ENCODE measurements at places on chromosomes 6 and 20.

DNA sequence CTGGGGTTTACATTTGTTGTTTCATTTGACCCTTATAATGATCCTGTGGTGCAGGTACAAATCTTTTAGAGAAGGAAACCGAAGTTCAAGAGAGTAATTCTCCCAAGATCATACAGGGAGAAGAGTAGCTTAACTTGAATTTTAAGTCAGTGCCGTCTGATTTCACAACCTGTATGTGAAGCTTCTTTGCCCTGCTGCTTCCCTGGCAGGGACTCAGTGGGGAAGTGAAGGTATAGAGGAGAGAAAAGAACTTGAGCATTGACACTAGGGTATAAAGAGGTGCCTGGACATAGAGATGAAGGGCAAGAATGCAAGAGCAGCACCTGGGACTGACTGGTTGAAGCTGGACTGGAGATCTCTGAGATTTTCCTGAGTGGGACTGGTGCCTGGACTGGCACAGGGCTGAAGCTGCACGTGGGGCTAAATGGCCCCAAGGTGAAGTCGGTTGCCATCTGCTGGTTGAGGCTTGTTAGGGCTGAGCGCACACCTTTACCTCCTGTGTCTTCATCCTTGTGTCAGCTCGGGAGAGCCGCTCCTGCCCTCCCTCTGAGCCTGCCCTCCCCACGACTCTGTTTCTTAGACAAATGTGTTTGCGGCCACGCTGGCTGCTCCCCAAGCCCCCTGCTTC, 41.8 kb downstream of the FARS2 start:
- peak; percentile 55 for DNase-seq

DNA sequence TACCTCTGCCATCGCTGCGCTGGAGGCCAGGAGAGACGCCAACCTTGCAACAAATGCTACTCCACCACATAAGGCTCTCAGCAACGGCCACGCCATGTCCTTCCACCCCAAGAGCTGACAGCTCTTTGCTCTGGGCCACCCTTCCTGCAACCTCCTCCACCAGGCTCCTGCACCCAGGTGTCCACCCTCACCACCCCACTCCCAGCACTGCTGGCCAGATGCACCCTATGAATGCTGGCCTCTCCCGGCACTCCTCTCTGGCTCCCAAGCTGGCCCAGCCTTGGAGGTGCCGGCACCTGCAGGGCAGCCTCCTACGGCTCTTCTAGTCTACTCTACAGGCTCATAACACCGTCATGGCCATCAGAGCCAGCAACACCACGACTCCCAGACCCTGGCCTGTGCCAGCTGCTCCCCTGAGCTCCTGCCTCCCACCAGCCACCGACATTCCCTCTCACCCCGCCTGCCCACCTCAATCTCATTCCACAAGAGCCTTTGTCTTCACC, 11.2 kb downstream of the TAF4 start:
- no peak for DNase-seq

DNA sequence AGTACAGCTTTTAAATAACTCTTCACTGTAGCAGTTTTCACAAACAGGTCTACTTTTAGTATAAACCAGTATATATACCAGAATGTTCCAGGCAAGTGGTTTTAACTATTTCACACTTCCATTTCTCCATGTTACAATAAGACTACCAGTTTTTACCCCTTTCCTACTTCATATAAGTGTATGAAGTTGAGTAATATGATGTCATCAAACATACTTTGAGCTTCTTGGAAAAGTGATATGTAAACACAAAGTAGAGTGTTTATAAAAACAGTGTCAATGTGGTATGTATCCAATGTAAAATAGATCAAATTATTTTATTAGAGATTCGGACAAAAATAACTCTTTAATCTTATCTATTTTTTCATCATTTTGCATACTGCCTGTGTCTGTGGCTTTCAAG, 2.5 kb upstream of the PAQR8 start:
- no peak for DNase-seq

DNA sequence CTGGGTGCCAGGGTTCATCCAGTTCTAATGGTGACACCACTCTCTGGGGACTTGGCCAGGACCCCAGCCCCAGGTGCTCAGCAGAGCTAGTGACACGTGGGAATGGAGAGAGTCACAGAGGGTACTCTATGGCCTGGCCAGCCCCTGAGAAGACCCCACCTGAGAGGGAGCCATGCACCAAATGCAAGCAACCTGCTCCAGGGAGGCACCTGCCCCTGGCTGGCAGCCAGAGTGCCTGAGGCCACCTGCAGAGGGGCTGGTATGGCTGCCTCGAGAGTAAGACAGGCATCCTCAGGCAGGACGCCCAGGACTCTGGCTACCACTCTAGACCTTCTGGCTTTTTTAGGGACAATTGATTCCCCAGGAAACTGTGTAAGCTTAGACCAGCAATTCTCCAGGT, 38.6 kb upstream of the CST7 start:
- DNase-seq = peak; percentile 90

GRCh38 chr6:52157301-52157941, 28.8 kb upstream of the IL17A start:
- peak; percentile 37 for DNase-seq

- peak; percentile 60 for DNase-seq
Measured at GRCh38 chr20:20089018-20089417, 36.7 kb downstream of the CFAP61 start.

DNA sequence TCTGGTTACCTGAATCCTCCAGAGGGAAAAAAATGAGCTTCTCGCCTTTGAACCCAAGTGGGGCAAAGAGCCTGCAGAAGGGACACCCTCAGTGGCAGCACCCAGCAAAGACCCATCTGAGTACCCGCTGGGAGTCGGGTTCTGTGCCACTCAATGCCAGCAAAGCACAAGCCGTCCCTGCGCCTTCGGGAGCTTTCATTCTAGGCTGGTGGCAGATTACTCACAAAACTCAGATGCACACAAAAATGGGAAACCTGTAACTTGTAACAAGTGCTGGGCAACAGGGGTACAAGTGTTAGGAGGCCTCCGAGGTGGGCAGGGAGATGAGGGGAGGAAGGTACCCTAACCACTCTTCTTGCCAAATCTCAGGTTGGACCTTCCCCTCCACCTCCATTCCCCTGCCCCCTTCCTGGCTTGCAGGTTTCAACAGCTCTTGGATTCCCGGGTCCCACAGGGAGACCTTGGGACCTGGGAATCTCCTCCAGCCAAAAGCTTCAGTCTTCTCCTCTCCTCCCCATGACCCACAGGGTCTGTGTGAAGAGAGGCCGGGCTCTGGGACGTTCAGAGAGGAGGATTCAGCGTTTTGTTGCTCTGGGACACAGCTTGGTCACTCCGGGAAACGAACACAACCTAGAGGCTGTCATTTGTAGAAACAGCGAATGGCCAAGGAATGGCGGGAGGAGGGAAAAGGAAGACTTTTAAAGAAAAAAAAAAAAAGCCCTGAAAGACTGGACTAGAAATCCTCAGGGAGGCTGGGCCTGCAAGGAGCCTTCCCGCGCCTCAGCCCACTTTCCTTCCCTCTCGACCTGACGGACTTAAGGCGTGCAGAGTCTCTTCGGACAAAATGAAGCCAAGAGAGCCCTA, 1.2 kb upstream of the PARD6B start:
- peak; percentile 89 for DNase-seq

GRCh38 chr6:31822036-31822821, 5.3 kb upstream of the HSPA1B start:
- DNase-seq = peak; percentile 98

DNA sequence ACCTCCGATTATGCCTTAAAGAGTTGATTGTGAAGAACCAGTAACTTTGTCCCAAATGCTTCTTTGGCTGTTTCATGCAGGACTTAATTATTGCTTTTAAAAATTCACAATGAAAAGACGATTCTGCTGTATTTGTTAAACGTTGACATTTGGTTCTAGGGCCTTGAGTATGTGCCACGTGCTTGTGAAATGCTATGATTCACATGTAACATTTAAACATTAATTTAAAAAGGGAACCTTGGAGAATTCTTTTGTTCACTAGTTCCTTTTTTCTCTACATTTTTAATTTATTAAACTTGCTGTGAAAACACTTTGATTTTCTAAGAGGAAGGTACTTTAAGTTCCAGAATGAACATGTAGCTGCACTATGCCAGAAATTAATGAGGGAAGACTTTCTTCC, 9.5 kb downstream of the GZF1 start:
- DNase-seq = no peak

GRCh38 chr6:107369493-107369892, 89.9 kb downstream of the PDSS2 start:
- no peak for DNase-seq

DNA sequence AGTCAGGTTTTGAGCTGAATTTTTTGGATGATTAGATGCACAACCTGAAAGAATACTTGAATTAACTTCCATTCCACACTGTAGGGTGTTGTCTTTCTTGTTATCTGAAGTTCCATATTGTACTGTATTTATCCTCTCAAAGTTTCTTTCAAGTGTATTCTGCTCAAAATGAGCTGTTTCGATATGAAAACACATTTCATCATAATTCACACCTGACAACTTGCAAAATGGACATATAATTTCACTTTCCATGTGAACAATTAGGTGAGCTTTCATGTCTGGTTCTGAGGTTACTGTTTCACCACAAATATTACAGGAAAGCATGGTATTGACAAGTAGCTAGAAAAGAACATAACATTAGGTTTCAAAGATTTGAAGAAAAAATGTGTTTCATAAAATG, 1.7 kb downstream of the ZUP1 start:
- DNase-seq = no peak

DNA sequence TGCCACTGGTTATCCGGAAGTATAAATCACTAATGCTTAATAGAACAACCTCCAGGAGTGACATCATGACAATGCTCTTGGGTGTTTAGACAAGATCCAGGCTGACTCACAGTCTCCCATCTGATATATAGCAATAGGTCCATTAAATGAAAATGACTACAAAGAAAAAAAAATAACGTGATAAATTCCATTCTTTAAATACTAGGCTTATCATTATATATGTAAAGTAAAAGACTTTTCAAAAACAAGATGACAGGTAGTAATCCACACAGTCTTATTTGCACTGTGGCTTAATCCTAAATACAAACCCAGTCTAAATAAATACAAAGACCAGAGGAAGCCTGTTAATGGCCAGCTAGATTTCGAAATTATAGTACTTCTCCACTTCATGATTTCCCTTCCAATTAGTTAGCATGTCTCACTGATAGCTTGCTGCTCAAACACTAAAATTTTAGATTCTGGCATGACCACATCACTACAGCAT, 149.1 kb upstream of the BEND3 start:
- DNase-seq = no peak

DNA sequence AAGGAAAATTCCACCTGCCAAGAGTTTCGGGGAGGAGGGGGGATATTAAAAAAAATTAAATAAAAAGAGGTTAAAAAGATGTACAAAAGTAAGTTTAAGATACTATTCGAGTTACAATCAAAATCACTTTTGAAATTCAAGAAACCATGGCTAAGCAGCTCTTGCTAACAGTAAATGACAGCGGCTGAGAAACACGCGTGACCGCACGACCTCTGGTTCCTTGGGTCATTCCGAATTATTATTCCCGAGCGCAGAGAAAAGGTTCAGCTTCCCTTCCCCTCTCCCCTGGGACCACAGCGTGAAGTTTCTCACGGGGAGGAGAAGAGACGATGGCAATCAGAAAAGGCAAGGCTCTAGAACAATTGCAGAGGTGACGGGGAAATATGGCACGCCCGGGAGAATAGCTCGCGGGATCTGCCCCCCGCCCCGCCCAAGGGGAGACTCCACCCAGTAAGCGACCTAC, 496 bp downstream of the TMEM242 start:
- DNase-seq = peak; percentile 17

GRCh38 chr6:31169123-31169857, 1.2 kb downstream of the POU5F1 start:
- DNase-seq = no peak

- peak; percentile 62 for DNase-seq
Measured at GRCh38 chr20:23658989-23659609, 21.3 kb upstream of the CST3 start.

GRCh38 chr6:46606338-46606737, 46.3 kb downstream of the CYP39A1 start:
- DNase-seq = no peak

DNA sequence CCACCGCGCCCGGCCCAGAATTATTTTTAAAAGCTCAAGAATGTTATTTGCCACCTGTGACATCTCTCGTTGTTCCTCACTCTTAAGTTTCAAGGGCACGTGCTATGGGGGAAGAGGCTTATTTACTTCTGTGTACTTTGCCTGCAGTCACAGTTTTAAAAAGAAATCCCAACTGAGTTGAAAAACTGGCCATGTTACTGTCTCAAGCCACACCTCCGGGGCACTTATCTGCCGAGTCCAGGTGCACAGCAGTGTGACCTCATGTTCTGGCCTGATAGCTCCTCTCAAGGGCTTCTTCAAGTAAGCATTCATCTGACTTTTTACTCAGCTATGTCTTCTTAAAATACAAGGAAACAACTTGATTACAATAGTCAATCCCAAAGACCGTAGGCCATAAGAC, 34.5 kb downstream of the SHLD1 start:
- DNase-seq = no peak

GRCh38 chr20:35773154-35773751, 1.4 kb downstream of the PHF20 start:
- DNase-seq = no peak

DNA sequence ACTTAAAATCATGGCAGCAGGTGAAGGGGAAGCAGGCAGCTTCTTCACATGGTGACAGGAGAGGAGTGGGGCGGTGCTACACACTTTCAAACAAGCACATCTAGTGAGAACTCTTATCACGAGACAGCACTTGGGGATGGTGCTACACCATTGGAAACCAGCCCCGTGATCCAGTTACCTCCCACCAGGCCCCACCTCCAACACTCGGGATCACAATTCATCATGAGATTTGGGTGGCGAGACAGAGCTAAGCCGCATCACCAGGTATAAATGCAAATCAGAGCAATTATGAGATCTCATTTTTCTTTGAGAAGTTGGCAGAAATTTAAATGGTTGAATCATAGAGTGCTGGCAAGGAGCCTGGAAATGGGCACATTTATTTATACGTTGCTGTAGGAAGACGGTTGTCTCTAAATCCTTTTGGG, 31.4 kb downstream of the IGF2R start:
- no peak for DNase-seq

- no peak for DNase-seq
Measured at GRCh38 chr6:33206864-33207551, 1.3 kb upstream of the RING1 start.

GRCh38 chr20:56363491-56363890, 4.7 kb downstream of the FAM210B start:
- no peak for DNase-seq

DNA sequence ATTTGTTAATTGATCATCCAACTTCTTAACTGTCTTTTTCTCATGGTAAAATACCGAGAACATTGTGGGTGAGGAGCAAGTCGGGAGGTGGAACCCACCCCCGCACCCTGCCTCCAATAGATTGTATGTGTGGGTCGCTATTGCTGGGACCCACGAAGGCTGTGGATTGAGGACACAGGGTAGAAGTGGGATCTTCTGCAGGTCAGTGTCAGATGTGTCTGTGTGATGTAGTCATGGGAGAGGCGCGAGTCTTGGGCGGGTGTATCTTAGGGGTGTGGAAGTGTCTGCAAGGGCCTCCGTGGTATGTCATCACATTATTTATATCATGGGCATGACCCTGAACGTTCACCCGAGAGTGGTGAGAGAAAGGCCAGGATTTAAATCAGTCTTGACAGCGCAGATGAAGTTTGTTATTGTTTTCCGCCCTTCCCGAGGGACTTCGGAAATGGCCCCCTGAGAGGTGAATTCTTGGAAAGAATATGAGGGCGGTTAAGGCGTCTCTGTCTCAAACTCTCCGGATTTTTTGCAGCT, 472 bp upstream of the PAQR8 start:
- DNase-seq = no peak

GRCh38 chr6:83709748-83710050, 798 bp upstream of the SNAP91 start:
- no peak for DNase-seq

Data from esophagus muscularis mucosa (tissue), 4 donors.